ENCODE measurements at places on chromosomes 7 and 10.

- no peak overlapping the region for H3K27ac ChIP-seq
- H3K27me3 ChIP-seq: no peaks in the 10 kb centered on the region
- no peaks in the 10 kb centered on the region for H3K36me3 ChIP-seq
- no peak overlapping the region for H3K4me3 ChIP-seq
These were observed 11.7 kb downstream of the C1QL3 start for GRCh38 chr10:16509996-16510395.

GRCh38 chr7:121633186-121633585 lies 237.1 kb upstream of the FAM3C start:
- no peak for DNase-seq
- no peaks in the 10 kb centered on the region for H3K36me3 ChIP-seq
- no peaks in the 10 kb centered on the region for H3K4me1 ChIP-seq
- H3K4me3 ChIP-seq: no peak overlapping the region
- no peak overlapping the region for H3K27ac ChIP-seq
- no peaks in the 10 kb centered on the region for H3K27me3 ChIP-seq

- H3K4me3 ChIP-seq: no peak overlapping the region
- no peak overlapping the region for H3K27ac ChIP-seq
- no peaks in the 10 kb centered on the region for H3K4me1 ChIP-seq
- no peaks in the 10 kb centered on the region for H3K27me3 ChIP-seq
- no peaks in the 10 kb centered on the region for H3K36me3 ChIP-seq
- no peak for DNase-seq
These were observed 345.0 kb upstream of the PCDH15 start for GRCh38 chr10:55146032-55146431.

GRCh38 chr7:45574669-45575500 lies 717 bp downstream of the ADCY1 start:
- no peak for DNase-seq
- H3K27ac ChIP-seq: no peak overlapping the region
- peak overlapping the region; percentile 42 for H3K4me3 ChIP-seq
- H3K4me1 ChIP-seq: no peaks in the 10 kb centered on the region
- H3K36me3 ChIP-seq: no peaks in the 10 kb centered on the region

GRCh38 chr7:135977742-135978066 lies 545 bp upstream of the MTPN start:
- H3K4me3 ChIP-seq: peak overlapping the region; percentile 87
- H3K4me1 ChIP-seq: no peaks in the 10 kb centered on the region
- no peak for DNase-seq
- H3K27me3 ChIP-seq: no peaks in the 10 kb centered on the region

GRCh38 chr10:89339875-89340274 lies 12.1 kb downstream of the IFIT3 start:
- H3K27ac ChIP-seq: no peak overlapping the region
- no peak overlapping the region for H3K4me3 ChIP-seq
- H3K4me1 ChIP-seq: peaks cover 5% of the 10 kb centered on the region
- DNase-seq: no peak
- H3K36me3 ChIP-seq: peaks cover 22% of the 10 kb centered on the region

DNA sequence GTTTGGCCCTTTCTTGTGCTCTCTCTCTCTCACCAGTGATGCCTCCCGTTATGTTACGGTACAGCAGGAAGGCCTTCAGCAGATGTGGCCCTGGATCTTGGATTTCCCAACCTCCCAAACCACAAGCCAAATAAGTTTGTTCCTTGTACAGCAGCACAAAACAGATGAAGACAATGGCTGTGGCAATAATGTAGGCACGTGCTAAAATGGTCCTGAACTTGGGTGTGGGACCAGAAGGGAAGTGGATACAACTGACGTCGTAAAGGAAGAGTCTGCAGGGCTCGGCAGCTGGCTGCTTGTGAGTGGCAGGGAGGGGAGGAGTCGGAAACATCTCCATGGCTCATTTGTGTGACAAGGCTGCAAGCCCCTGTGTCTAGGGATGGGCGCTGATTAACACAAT lies 26.8 kb downstream of the PROSER2 start:
- DNase-seq: peak; percentile 38
- no peak overlapping the region for H3K4me3 ChIP-seq
- no peak overlapping the region for H3K27ac ChIP-seq
- H3K36me3 ChIP-seq: no peaks in the 10 kb centered on the region

DNA sequence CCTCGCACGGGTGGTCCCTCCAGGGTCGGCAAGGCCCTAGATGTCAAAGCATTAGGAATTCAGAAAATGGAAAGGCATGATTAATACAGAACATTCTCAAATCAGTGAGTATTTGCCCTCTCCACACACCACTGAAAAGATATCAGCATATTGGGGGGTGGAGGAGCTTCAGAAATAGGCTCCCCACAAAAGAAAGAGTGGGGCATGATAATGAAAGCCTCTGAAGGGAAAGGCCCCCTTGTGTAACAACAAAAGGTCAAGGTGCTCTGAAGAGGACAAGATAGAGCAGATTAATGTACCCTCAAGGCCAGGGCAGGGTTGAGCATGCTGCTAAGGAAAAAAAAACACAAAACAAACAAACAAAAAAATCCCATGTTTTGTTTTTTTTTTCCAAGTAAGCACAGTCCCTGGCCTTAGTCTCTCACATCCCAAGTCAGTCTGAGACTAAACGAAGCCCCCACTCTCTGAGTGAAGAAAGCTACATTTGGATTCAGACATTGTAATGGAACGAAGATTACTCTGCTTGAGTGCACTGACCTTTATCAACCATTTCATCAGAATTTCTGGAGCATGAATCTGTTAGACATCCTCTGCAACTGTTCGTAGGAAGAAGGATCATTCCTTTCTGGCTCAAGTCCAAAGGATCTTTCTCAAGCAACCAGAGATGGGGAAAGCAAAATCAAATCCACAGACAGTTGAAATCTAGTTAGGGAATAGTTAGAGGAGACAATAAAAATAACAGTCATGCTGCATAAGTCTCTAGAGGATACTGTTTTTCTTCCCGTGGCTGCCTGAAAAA lies 27.4 kb upstream of the DGKI start:
- H3K27ac ChIP-seq: peak overlapping the region; percentile 2
- H3K4me3 ChIP-seq: no peak overlapping the region
- DNase-seq: no peak
- H3K4me1 ChIP-seq: no peaks in the 10 kb centered on the region

DNA sequence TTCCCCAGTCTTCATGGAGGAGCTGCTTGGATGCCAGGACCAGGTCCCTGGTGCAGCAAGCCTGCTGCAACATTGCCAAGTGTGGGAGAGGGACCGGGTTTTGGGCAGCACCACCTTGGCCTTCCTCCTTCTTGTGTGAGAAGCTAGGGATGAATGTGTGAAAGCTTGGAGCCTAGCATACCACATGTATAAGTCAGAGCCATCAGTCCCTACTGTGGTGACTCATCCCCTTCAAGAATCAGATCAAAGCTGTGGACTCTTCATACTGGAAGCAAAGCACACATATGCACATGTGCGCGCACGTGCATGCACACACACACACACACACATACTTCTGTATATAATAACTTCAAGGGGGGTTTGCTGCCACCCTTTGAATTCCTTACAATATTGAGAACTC lies 527.8 kb downstream of the LRMDA start:
- H3K36me3 ChIP-seq: no peaks in the 10 kb centered on the region
- no peak overlapping the region for H3K4me3 ChIP-seq
- DNase-seq: no peak
- H3K27me3 ChIP-seq: no peaks in the 10 kb centered on the region

- no peak overlapping the region for H3K27ac ChIP-seq
- H3K4me1 ChIP-seq: no peaks in the 10 kb centered on the region
- peaks cover 8% of the 10 kb centered on the region for H3K36me3 ChIP-seq
- no peak for DNase-seq
- H3K4me3 ChIP-seq: no peak overlapping the region
These were observed 538.5 kb downstream of the KCNMA1 start for GRCh38 chr10:77099136-77099535.

DNA sequence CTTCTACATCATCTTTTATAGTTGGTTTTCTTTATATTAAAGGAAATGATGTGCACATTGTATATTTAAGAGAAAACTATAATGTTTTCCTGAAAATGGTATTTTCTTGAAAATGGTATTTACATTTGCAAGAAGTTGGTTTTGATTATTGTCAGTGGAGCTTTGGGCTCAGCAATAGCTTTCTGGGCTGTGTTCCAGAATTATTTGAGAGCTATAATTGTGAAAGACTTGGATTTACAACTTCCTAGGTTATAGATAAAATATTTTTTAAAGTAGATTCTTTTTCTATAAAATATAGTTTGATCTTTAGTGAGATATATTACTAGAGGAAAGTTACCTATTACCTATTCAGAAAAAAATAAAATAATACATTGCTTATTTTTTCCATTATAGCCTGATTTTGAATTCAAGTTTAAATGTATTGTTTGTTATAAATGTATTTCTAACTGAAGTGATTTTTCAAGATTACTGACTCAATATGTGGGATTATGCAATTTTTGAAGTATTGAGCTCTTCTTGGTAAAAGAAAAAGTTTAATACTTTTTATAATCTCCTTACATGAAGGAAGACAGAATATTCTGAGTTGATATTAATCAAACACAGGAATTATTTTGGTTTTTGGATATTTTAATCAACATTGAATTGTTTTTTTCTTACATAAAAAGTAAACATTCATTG lies 20.2 kb downstream of the GNAI1 start:
- H3K4me1 ChIP-seq: peaks cover 56% of the 10 kb centered on the region
- no peak overlapping the region for H3K27ac ChIP-seq
- H3K36me3 ChIP-seq: no peaks in the 10 kb centered on the region
- no peaks in the 10 kb centered on the region for H3K27me3 ChIP-seq
- DNase-seq: no peak

DNA sequence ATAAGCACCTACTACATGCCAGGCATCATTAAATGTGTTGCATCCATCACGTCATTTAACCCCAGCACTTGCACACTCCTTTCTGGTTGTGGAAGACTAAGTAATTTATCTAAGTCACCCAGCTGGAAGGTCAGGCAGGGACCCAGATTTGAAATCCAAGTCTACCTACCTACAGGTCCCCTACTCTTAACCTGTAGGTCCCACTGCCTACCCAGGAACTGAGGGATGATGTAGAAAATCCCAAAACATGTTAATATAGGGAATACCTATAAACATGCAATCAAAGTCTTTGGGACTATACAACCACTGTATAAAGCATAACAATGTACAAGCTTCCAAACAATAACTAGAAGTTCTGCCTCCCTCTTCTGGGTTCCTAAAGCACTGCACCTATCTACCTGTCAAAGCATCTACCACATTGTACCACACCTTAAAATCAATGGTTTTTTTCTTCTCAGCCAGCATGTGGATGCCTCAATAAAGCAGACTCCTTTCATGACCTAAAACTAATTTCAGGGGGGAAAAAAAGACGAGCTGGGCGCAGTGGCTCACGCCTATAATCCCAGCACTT lies 5.6 kb downstream of the IL6 start:
- H3K4me3 ChIP-seq: no peak overlapping the region
- DNase-seq: no peak
- no peaks in the 10 kb centered on the region for H3K27me3 ChIP-seq
- no peak overlapping the region for H3K27ac ChIP-seq
- no peaks in the 10 kb centered on the region for H3K36me3 ChIP-seq

DNA sequence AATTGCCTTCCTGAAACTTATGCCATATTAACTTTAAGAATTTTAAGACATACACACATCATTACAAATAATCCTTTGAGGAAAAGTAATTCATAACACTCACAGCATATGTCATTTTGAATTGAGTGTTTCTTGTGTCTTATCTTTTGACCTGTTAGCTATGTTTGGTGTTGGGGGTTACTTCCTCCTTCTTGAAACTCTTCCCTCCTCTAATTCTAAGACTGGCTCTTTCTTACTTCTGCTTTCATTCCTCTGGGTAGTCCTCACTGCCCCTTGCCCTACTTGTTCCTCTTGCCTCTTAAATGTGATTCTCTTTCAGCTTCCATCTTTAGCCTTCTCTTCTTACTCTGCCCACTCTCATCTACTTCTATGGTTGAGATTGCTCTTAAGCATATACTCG lies 28.3 kb upstream of the PIP4K2A start:
- H3K4me3 ChIP-seq: no peak overlapping the region
- H3K27me3 ChIP-seq: no peaks in the 10 kb centered on the region
- no peak for DNase-seq

GRCh38 chr10:18109341-18109870 lies 30.8 kb upstream of the CACNB2 start:
- no peak overlapping the region for H3K4me3 ChIP-seq
- H3K4me1 ChIP-seq: no peaks in the 10 kb centered on the region
- no peaks in the 10 kb centered on the region for H3K36me3 ChIP-seq
- no peak for DNase-seq
- H3K27ac ChIP-seq: no peak overlapping the region

DNA sequence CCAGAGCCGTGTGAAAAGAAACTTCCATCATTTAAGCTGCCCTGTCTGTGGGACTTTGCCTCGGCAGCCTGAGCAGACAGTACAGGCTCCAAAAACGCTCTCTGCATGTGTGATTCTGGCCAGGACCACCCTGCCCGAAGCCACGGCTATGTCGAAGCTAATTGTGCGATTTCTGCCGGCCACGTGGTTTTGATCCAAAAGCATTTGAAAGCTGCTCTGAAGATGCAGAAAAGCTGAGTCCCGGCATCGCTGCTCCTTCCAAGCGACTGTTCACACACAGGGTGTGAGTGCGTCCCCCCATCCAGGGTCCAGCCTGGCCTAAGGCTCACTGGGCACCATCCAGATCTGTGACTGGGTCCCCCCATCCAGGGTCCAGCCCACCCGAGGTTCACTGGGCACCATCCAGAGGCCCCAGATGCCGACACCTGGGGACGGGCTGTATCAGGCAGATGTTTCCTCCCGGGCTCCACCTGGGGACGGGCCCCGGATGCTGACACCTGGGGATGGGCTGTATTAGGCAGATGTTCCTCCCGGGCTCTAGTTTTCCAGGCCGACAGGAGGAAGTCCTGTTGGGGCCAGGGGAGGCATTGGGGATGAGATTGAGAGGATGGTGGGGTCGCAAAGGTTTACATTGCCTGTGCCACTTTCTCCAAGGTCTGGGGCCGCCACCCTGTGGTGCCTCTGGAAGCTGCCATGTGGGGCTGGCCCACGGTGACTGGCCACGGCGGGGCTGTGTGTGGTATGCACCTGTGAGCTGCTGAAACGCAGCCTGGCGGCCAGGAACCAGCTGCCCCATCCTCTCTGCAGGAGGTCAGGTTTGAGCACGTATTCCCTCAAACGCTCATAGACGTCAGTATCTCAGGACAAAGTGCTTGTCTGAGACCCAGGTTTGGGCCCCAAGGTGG lies 527.4 kb downstream of the DNAJB6 start:
- H3K36me3 ChIP-seq: no peaks in the 10 kb centered on the region
- H3K27me3 ChIP-seq: no peaks in the 10 kb centered on the region
- H3K4me1 ChIP-seq: no peaks in the 10 kb centered on the region
- DNase-seq: no peak
- H3K4me3 ChIP-seq: no peak overlapping the region
- H3K27ac ChIP-seq: no peak overlapping the region

- peaks cover 14% of the 10 kb centered on the region for H3K4me1 ChIP-seq
- H3K36me3 ChIP-seq: no peaks in the 10 kb centered on the region
- peak; percentile 51 for DNase-seq
- peak overlapping the region; percentile 52 for H3K4me3 ChIP-seq
- peak overlapping the region; percentile 18 for H3K27ac ChIP-seq
- no peaks in the 10 kb centered on the region for H3K27me3 ChIP-seq
These were observed 9.0 kb downstream of the SKIDA1 start for GRCh38 chr10:21516242-21517131.

DNA sequence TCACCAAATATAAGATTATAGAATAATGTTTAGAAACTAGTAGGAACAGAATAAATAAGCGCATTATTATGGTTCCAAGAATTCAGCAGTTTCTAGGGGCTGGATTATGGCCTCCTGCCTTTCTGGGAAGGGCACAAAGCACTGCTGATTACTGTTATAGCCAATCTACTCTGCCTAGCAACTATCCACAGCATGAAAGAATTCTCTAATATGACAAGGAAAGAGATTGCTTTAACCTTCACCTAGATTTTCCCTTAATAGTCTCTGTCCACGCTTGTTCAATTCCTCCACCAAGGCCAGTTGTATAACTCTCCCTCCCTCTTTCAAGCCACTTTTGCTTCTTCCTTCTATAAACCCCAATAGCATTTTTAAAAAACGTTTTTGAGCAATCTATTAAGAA lies 1033.6 kb upstream of the LRRTM3 start:
- no peaks in the 10 kb centered on the region for H3K27me3 ChIP-seq
- no peak overlapping the region for H3K27ac ChIP-seq
- H3K4me3 ChIP-seq: no peak overlapping the region
- no peaks in the 10 kb centered on the region for H3K36me3 ChIP-seq
